ENCODE measurements at places on chromosomes 1 and 21.

DNA sequence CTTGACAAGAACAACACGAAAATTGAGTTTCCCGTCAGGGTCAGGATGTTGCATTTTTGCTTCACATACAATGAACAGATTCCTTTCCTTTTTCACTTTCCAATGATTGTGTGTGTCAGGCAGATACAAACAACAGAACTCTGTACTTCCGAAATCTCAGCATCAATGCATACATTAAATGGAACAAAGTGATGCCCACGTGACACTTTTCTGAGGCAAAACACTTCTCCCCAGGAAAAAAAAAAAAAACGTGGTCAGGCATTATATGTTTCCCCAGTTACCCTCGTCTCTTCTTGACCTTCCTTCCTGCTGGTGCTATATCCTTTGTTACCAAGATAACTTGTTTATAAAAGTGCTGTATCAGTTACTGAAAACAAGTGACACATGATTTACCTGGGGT lies 181.8 kb downstream of the ZNF281 start:
- no peak for DNase-seq

GRCh38 chr21:44752671-44753235 lies 41.4 kb upstream of the TSPEAR start:
- DNase-seq: no peak

- DNase-seq: no peak
These were observed 560 bp downstream of the PLEKHM2 start for GRCh38 chr1:15684468-15685291.

DNA sequence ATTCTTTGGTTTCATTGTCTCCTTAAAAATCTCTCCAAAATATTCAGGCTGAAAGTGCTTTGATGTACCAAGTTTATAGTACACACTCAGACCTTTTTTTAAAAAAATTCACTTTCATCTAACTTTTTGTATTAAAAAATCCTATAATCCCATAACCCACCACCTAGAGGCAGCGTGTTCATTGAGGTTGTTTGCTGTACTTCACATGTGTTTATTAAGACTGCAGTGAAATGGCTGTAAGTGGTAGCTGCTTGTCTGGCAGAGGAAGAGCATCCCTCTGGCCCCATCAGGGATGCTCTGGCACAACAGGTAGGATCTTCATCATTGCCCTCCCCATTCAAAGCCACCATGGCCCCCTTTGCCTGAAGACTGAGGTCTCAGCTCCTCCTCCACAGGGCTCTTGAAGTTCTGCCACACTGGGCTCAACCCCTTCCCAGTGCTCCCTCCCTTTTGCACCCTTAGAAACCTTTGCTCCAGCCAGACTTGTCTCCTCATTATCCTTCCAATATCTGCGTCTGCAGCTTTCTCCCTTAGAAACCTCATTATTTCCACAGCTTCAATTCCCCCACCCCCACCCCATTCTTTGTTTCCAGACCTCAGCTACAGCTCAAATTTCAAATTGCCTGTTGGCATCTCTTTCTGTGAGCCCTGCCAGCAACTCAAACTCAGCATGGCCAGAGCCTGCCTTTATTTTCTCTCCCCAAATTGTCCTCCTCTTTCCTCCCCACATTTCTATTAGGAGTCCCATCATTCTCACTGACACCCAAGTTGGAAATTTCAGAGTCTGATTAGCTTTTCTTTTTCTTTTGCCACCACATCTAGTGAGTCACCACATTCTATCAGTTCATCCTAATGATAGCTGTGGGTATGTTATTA lies 369.6 kb upstream of the USP24 start:
- DNase-seq: no peak

GRCh38 chr1:77424236-77424635 lies 142.4 kb downstream of the AK5 start:
- DNase-seq: no peak

DNA sequence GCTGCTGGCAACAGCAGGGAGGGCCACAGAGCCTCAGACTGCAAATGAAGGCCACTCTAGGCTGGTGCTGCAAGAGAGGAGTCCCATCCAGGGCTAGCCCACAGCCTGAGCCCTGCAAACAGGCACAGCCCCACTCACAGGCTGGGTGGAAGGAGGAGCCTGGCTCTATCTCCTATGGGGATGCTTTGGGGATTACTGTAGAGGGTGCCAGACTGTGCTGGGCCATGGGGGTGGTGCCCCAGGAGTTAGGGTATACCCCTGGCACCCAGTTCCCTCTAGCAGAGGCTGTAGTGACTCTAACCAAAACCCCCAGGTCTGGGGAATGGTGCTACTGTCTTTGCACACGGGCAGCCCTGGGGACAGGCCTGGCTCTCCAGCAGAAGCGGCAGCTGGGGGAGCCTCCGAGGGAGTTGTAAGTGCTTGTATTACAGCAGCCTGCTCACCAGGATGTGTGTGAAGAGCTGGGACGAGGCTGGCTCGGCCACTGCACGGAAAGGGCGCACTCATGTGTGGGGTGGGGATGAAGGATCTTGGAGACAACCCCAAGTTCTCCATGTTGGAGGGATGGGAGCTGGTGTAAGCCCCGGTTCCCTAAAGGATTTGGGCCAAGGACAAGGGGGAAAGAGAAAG lies 23.4 kb upstream of the EVA1B start:
- no peak for DNase-seq

DNA sequence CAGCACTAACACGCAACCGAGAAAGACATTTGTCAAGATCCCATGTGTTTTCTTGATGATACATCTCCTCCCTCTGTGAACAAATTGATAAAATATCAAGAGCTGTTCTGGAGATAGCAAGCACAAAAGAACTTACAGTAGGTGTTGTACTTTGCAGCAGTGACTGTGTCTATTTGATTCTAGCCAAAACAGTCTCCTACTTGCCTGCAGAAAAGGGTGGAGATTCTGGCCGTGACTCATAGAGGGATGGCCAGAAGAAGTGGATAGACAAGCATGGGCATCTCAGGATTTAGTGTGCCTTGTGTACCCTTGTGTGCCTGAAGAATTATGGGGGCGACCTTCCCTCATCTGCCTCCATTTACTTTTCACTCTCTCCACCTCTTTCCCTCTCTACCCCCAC lies 458.4 kb upstream of the LRRC7 start:
- DNase-seq: no peak

DNA sequence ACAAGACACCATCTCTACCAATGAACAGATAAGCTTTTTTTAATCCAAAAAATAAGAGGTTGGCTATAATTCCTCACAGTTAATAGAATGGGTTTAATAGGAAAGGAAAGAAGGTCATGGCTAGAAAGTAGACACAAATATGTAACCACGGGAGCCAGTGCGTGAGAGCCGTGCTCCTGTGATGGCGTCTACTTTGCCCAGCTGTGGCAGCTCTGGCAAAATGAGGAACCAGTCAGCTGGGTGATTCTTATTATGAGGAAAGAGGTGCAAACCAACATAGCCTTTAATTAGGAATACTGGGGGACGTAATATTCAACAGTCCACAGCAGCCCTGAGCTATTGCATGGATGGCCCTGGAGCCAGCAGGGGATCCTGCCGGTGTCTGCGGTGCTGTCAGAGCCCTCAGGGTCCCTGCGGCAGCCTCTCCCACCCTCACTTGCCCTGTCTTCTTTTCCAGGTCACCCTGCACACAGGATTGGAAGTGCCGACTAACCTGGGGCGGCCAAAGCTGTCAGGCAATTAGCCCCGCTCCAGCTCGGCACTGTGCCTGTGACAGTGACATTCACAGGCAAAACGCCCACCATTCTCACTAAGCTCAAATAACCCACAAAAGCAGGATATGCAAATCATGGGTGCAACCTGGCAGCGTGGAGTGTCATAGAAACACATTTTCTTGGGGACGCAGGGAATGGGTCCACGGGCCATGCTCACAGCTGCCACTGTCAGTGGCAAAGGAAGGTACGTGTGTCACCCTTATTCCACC lies 25.9 kb upstream of the GNPAT start:
- DNase-seq: no peak

DNA sequence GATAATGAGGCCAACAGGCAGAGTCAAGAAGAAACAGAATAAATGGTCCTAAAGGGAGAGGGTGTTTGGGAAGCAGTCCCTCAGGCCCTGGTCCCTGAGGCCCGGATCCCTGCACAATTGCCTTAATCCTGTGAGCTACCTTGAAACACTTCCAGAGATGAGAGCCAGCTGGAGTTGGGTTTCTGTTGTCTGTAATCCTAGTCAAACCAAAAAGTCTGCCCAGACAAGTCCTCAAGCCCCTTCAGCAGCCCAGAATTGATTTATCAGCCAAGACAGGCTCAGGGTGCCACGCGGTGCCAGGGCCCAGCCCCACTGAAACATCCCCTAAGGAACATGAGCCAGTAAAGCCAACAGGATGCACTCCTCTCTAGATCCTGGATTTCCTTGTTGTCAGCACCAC lies 16.4 kb upstream of the CLSTN1 start:
- DNase-seq: no peak

DNA sequence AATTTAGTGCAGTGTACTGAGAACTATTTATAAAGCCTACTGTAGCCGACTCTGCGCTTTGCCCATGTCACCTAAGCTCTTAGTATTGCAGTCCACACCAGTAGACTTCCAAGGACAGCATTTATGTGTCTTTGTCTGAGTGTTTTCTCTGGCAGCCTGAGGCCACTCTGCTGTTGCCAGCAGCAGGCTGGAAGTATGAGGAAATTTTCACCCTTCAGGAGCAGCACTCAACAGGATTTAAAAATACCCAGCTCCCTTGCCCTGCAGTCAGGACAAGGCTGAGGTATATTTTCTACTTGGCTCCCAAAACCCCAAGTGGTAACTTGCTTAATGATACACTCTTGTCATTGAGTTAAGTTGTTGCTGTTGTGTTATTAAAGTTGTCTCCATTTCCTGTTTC lies 230.1 kb downstream of the SRGAP2C start:
- no peak for DNase-seq

- DNase-seq: no peak
These were observed 349.4 kb downstream of the NUF2 start for GRCh38 chr1:163670989-163671757.

DNA sequence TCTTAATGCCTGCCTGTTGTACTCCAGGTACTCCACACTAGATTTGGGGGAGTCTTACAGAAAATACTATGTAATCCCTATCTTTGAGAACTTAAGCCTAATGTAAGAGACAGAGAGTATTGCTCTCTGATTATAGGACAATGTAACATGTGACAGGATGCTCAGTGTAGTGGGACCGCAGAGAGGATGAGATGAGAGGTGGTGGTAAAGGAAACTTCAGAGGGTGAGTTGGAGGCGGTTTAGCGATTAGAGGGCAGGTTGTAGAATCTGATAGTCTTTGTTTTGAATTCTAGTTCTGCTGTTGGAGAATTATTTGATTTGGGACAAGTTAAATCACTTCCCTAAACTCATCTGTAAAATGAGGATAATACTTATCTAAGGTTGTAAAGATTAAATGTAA lies 5.4 kb downstream of the SOAT1 start:
- no peak for DNase-seq

- DNase-seq: no peak
These were observed 165.0 kb downstream of the PLXNA2 start for GRCh38 chr1:208079161-208079560.

DNA sequence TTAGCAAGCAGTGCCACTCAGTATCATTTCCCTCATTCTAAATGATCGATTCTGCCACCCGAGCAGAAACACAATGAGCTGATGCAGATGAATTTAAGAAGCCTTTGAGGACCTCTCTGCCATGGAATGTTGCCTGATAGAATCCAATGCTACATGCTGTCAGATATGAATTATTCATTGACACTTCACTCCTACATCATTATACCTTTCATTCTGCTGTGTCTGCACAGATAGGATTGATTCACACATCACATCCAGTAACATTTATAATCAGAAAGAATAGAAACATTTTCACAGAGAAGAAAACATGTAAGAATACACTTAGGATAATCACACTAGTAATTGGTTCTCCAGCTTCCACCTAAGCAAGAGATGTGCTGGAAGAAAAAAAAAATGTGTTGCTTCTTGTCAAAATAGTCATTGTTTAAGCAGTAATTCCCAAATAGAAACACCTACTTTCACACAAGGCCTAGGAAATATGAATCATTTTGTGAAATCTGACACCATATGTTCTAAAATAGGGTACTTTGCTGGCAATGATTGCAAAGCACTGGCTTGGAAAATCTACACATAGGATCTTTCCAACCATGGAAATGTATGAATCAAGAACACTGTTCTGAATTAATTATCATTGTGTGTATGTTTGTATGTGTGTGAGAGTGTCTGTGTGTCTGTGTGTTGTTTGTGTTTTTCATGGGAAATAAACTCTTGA lies 110.1 kb downstream of the GRIK1 start:
- no peak for DNase-seq

- DNase-seq: no peak
These were observed 815.5 kb downstream of the BRINP3 start for GRCh38 chr1:189662190-189662589.

DNA sequence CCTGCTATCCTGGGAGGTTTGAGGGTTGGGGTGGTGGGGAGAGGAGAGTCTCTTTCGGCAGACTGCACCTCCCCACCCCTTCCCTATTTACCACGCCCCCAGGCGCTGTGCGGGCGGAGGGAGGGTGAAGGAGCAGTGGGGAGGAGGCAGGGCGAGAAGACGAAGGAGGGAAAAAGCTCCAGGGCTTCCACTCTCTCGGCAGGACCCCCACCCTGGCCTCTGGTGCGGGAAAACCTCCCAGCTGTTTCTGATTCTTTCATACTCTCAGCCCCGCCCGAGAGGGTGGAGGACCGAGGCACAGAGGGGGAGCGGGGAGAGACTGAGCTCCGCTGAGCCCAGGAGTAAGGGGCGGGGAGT lies 866 bp upstream of the WNT2B start:
- no peak for DNase-seq

- DNase-seq: no peak
These were observed 33.5 kb upstream of the ABCD3 start for GRCh38 chr1:94384485-94385265.

DNA sequence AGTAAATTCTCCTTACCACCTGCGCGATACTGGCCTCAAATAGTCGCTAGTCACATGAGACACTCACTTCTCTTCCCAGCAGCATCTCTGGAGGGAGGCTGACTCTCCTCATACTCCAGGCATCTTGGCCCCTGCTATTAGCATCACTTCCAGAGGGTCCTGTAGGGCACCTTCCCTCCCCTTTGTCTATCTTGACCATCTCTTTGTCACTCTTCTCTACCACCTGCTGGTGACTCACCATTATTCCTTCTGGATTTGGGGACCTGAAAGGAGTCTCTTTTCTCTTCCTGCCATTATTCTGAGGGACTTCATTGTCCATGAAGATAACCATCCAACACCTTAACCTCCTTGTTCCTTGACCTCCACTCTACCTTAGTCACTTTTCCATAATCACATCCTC lies 31.7 kb upstream of the GPR37L1 start:
- no peak for DNase-seq

DNA sequence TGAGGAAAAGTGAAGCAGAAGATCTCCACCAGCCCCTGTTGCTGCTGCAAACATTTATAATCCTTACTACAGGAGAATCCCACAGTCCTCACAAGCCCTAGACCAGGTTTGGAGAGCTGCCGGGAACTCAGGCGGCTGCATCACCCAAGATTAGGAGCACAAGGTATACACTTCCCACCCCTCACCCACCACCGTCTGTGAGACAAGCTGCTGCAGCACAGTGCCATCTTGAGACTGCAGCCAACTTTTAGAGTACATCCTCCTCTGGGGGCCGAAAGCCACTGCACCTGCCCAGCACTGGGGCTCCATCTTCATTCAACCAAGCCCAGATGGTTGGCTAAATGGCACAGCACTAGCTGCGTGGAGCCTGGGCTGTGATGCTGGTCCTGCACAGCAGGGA lies 13.8 kb downstream of the OLFML3 start:
- DNase-seq: no peak
